ENCODE measurements at places on chromosomes 13 and 19.

- DNase-seq = no peak
Observed at GRCh38 chr13:21078501-21078900, 17.1 kb upstream of the LATS2 start.

DNA sequence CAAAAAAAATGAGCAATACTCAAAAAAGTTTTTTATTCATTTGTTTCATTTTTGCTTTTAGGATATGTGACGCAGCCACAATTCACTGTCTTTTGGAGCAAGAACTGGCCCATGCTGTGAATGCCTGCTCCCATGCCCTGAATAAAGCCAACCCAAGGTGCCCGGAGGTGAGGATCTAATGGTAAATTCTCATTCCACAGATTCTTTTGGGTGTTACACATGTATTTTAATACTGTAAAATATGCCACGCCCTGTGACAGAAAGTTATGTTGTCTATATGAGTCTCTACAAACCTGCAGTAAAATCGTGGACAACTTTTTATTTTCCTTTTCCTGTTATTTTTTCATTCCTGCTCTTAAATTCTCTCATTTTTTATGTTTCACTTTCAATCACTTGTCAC, 57.5 kb upstream of the AKAP11 start:
- DNase-seq = no peak

- DNase-seq = no peak
Observed at GRCh38 chr19:19319732-19320360, 463 bp downstream of the SUGP1 start.

GRCh38 chr13:39038569-39039030, 344 bp downstream of the NHLRC3 start:
- DNase-seq = no peak

- no peak for DNase-seq
Observed at GRCh38 chr13:97600458-97601075, 166.6 kb downstream of the RAP2A start.

GRCh38 chr13:30394751-30395191, 27.5 kb upstream of the UBE2L5 start:
- DNase-seq = no peak

DNA sequence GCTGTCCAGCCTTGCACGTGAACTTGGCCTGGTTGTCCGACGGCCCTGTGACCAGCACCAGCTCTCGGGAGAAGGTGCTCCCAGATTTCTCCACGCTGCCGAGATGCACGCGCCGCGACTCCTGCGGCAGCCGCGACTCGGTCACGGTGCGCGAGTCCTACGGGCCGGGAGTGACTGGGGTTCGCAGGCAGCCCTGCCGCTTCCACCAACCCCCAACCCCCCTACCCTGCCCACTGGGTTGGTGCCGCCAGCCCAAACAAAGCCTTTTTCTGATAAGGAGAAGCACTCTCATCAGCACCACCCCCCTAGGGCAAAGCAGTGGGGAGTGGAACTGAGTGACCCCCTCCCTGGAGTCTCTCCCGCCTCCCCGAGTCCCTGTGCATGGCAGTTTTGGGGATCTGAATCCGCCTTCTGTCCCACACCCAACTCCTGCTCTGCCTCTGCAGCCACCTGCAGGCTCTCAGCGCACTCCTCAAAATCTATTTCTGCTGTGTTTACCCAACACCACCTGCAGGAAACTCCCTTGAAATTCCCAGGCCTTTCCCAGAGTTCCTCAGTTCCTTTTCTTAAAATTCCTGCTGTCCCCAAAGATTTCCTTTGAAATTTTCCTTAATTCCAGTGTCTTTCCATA, 6.2 kb downstream of the NPHS1 start:
- DNase-seq = peak; percentile 31

DNA sequence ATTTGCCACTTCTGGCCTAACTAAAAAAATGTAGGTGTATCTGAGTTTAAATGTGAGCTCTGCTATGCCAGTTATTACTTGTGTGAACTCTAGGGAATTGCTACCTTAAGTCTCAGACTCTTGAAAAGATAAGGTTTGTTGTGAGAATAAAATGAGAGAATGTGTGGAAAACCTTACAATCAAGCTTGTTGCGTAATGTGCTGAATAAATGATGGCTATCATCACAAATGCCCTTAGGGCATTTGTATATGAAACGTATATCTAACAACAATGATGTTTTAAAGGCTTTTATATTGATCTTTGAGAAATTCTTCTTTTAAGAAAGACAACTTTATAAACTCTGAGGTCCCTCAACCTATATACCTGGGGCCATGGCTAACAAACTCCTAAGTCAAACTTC, 384.8 kb downstream of the ITGBL1 start:
- no peak for DNase-seq

DNA sequence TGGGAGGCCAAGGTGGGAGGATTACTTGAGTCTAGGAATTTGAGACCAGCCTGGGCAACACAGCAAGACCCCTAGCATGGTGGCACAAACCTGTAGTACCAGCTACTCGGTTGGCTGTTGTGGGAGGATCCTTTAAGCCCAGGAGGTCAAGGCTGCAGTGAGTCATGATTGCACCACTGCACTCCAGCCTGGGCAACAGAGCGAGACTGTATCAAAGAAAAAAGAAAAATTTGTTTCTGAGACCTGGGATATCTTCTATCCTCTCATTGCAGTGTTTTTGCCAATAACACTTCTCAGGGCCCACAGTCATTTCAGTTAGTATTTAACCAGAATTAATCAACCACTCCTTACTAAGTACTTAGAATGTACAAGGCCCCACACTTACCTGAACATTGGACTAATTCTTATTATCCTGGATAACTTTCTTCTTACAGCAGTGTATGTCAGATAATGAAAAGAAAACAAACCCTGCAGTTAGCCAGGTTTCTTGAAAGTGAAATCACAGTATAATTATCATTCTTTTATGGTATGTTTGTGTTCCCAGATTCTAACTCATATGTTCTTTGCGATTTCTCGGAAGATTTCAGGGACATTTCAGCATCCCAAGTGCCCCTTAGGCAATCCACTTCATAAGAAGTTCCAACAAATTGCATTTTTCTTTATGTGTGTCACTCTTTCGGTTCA, 75.6 kb upstream of the KLF5 start:
- no peak for DNase-seq

GRCh38 chr19:40822161-40822560, 23.2 kb downstream of the EGLN2 start:
- no peak for DNase-seq

DNA sequence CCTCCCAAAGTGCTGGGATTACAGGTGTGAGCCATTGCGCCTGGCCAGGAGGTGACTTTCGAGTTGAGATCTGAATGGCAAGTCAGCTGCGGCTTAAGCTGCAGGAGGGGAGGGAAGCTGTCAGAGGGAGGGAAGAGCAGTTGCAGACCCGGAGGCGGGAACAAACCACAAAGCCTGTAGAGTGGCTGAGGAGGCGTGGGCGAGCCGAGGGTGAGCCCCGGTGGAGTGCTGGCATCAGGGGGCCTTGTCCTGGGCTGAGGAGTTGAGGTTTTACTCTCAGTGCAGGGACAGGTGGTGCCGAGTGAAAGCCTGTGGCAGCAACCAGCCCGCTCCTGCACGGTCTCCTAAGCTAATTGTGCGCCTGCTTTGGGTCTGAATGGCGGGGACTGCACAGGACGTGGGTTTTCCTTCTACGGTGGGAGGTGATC, 24.2 kb downstream of the PPP1R37 start:
- DNase-seq = peak; percentile 30

DNA sequence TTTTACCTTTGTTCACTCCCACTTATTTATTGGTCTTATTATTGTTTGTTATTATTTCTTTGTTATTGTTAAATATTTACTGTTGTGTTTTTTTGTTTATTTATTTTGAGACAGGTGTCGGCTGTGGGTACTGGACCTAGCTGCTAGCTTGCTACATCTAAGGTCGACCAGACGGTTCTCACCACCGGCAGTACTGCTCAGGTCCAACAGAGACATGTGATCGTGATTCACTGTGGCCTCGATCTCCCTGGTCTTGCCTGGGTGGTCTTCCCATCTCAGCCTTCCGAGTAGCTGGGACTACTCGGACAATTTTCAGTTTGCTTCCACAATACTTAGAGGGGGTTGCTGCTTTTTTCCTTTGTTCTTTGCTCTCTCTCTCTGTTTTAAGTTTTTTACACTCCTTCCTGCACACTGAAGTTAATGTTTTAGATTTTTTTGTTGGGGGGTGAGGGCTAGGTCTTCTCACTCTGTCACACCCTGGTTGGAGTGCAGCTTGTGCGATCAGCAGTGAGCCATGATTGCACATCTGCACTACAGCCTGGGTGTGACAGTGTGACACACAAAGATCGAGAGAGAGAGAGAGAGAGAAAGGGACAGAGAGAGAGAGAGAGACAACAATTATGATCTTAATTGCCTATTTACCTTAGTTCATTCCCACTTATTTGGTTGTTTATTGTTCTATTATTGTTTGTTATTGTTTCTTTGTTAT, 1432.4 kb downstream of the UQCRFS1 start:
- DNase-seq = no peak

- DNase-seq = no peak
Observed at GRCh38 chr13:23025864-23026608, 154.7 kb upstream of the SGCG start.

DNA sequence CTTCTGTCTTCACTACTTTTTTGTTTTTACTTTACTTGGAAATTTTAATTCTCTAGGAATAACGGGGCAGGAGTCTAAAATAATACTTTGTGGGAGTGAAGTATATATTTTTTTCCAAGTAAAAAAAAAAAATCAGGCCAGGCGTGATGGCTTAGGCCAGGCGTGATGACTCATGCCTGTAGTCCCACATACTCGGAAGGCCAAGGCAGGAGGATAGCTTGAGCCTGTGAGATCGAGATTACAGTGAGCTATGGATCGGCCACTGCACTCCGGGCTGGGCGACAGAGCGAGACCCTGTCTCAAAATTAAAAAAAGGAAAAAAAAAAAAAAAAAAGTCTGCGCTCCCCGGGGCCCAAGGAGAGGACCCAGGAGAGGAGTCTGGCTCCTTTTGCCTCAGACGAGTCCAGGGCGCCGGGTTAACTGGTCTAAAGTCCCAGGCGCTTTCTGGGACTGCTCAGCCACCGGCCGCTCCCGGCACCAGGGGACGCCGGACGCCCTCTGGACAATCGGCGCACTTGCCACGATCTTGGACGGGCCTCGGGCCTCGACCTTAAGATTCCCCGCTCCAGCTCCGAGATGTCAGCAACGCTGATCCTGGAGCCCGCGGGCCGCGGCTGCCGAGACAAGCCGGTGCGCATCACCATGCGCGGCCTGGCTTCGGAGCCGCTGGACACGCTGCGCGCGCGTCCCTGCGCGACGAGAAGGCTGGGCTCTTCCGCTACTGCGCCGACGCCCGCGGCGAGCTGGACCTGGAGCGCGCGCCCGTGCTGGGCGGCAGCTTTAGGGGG, 2.7 kb upstream of the ZFP82 start:
- DNase-seq = no peak

GRCh38 chr13:68234274-68234673, 1004.1 kb upstream of the PCDH9 start:
- no peak for DNase-seq

GRCh38 chr13:64029343-64030093, 2613.9 kb upstream of the PCDH20 start:
- DNase-seq = no peak

- DNase-seq = no peak
Observed at GRCh38 chr13:113915012-113915763, 51.3 kb upstream of the GAS6 start.

GRCh38 chr19:31380854-31381253, 31.6 kb upstream of the TSHZ3 start:
- no peak for DNase-seq

DNA sequence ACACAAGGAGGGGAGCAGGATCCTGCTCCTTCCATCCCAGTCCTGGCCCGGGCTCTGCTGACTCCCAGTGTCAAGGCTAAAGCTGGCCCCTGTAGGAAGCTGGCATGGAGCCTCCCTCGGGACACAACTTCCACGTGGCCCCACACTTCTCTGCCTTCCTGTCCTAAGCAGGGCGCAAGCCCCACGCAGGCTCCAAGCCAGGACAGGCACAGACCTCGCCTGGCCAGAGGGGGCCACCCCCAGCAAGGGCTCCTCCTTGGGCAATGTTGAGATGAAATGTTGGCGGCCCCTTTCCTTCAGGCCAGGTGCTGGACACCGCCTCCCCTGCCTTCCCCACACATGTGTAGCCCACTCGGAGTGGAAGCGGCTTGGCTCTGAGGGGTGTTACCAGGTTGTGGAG, 66.6 kb downstream of the COL4A1 start:
- no peak for DNase-seq

DNA sequence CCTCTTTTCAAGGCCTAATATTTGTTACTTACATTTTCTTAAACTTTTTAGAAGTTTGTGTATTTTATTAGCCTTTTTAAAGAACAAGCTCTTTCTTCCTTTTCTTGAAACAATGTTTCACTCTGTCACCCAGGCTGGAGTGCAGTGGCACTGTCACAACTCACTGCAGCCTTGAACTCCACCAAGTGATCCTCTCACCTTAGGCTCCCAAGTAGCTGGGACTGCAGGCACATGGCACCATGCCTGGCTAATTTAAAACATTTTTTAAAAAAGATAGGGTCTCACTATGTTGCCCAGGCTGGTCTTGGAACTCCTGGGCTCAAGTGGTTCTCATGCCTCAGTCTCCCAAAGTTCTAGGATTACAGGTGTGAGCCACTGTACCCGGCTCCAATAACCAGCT, 192.2 kb upstream of the SPRY2 start:
- DNase-seq = no peak

DNA sequence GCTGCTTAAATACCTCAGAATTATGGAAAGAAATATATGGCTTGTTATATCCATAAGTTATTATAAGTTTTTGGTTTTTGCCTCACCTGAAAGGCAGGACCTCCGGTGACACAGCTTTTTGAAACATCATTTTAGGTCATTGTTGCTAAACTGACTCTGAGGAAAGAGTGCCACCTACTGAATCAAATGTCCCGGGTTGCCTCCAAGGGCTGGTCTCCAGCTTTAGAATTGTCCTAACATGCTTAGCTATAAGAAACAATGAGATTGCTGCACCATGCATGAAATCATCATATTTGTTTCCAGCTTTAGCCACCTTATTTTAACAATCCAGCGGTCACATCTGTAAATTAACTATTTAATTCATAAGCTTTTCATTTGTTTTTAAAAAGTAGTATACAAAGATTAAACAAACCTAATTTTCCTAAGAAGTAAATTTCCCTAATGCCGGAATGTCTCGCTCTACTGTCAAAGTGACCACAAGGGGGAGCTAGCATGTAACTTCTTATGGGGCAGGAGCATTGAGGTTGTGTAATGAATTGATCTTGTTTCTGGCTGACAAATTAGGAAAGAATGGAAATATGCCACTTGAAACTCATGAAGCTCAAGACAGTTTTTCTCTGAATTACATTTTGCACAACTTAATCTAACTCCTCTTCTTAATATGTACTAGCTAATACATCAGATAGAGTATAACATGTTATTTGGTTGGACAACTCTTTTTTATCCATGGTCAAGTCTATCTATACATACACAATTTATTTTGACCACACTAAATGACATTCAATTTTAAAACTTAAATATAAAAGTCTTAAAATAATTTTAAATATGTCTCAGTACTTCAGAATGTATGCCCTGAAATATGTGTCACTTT, 6.7 kb upstream of the PCDH17 start:
- peak; percentile 53 for DNase-seq

GRCh38 chr13:60629158-60629557, 232.1 kb downstream of the TDRD3 start:
- no peak for DNase-seq

- DNase-seq = no peak
Observed at GRCh38 chr19:2246801-2247361, 2.2 kb upstream of the AMH start.

- no peak for DNase-seq
Observed at GRCh38 chr19:58170860-58171259, 12.0 kb upstream of the ZNF274 start.

GRCh38 chr19:46429999-46430398, 1.3 kb upstream of the PNMA8C start:
- DNase-seq = no peak
